ENCODE measurements at places on chromosomes 16 and 17.

DNA sequence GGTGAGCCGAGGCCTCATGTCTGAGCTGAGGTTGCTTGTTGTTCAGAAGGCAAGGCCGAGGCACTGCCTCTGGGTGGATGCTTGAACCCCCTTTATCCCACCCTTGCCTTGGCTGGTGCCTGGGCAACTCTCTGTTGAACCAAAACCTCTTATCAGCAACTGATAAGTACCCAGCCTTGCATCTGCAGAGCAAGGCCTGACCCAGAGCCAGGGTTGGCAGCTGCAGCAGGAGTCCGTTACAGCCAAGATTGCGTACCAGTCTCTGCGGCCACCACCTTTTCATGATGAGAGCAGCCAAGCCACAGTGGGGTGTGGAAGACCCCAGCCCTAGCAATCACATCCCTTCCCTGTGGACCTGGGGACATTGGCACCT, 118.3 kb downstream of the RAB11FIP4 start:
- DNase-seq, result no peak

DNA sequence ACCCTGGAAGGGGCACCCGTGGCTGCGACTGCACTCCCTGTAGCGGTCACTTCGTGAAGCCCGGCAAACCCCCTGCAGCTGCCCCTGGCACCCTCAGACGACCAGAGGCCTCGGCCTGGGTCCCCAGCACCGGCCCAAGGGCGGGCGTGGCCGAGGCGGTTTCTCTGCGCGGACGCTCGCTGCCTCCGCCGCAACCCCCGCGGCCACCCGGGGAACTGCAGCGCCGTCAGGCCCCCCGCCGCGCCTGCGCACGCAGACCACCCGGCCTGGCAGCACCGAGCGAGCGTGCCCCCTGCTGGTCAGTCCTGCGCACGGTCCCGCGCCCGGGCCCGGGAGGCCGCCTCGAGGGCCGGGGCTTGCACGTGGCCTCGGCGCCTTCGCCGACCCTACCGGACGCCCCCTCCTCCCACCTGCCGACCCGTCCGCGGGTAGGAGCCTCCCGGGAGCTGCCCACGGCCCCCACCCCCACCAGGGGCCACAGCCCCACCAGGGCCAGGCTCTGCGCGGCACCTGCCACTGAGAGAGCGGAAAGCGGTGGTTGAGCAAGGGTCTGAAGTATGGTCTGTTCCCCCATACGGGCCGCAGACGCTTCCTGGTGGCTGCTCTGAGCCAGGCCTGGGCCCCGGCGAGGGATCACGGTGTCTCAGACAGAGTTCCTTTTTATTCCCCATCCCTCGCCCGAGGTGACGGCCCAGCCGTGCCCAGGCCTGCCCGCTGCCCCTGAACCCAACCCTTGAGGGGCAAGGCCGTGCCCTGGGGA, 11.5 kb upstream of the HS3ST6 start:
- DNase-seq, result peak; percentile 92

- DNase-seq, result no peak
Observed at GRCh38 chr16:75017670-75018525, 19.1 kb downstream of the ZNRF1 start.

DNA sequence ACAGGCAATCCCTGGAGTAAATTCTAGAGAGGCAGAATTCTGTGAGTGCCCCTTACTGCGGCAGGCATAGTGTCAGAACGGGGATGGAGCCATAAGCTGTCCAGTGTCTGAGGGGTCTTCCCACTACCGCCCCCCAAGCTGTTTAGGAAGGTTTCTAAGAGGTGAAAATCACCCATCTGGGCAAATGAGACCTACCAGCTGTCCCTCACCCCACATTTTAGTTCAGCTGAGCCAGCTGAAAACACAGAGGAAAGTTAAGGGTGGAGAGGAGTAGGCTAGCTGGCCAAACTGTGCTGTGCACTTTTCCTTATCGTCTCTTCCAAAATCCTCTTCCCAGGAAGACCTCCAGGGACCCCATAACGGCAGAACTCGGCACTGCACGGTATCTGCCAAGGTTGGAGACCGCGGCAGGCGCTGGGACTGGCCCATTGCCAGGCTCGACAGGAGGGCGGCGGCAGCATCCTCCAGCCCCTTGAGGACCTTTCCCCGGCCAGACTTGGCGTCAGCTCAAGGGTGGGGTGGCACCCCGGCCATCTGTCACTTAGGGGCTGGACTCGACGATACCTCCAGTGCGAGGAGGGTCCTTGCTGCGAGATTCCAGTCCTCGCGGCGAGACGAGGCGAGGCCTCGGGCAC, 955 bp downstream of the ACLY start:
- DNase-seq, result peak; percentile 52

DNA sequence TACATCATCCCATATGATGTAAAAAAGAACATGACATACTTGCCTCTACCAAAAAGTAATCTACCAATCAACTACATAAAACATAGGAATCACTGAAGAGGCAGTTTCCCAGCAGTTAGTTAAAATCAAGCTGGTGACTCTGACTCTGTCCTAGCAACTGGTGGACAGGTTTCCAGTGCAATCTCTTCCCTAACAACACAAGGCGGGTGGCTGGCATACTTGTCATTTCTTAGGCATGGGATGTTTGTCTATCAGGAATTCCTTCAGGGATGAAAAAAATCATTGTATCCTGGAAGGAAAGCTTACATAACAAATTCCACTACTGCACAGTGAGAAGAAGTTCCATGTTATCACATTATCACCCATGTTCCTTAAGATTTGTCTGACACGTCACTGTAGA, 50.9 kb downstream of the HELZ start:
- no peak for DNase-seq

DNA sequence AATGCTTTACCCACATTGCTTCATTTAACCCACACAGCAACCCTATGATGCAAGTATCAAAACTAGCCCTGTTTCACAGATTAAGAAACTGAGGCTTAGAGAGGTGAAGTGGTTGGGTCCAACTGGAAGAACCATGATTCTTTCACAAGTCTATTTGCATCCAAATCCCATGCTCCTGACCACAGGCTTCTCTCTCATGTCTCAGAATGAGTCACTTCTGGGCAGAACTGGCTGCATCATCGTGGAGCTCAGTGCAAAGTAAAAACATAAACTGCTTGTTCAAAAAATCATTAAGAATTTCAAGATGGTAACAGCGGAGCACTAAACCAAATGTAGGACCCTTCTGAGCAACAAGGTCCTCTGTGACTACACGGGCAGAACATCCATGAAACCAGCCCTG, 20.2 kb upstream of the CES1 start:
- DNase-seq, result no peak

DNA sequence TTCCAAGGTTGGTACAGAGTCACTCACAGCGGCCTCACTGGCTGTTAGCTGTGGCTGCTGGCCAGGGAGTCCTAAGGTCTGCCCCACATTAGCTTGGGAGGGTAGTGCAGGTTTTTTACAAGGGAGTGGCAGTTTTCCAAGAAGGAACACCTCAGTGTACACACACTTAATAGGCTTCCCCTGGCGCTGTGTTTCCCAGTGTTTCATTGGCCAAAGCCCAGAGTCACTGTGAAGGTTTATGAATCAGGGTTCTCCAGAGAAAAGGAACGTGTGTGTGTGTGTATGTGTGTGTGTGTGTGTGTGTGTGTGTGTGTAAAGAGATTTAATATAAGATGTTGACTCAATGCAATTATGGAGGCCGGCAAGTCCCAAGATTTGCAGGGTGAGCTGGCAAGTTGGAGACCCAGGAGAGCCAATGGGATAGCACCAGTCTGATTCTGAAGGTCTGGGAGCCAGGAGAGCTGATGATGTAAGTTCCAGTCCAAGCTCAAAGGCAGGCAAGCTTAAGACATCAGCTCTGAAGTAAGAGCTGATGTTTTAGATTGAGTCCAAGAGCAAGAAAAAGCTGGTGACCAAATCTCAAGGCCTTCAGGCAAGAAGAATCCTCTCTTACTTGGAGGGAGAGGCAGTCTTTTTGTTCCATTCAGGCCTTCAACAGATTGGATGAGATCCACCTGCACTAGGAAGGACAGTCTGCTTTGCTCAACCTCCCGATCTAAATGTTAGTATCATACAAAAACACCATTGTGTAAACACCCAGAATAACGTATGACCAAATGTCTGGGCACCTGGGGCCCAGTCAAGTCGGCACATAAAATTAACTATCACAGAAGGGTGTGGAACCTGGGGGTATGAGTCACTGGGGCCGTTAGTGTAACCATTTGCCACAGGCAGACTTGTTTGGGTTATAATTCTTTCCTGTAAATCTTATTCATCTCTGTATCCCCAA, 206.8 kb downstream of the PRKCA start:
- no peak for DNase-seq

- DNase-seq, result peak; percentile 26
Observed at GRCh38 chr17:82893779-82894178, 54.0 kb upstream of the ZNF750 start.

- no peak for DNase-seq
Observed at GRCh38 chr17:35175638-35176415, 18.4 kb downstream of the SLC35G3 start.

DNA sequence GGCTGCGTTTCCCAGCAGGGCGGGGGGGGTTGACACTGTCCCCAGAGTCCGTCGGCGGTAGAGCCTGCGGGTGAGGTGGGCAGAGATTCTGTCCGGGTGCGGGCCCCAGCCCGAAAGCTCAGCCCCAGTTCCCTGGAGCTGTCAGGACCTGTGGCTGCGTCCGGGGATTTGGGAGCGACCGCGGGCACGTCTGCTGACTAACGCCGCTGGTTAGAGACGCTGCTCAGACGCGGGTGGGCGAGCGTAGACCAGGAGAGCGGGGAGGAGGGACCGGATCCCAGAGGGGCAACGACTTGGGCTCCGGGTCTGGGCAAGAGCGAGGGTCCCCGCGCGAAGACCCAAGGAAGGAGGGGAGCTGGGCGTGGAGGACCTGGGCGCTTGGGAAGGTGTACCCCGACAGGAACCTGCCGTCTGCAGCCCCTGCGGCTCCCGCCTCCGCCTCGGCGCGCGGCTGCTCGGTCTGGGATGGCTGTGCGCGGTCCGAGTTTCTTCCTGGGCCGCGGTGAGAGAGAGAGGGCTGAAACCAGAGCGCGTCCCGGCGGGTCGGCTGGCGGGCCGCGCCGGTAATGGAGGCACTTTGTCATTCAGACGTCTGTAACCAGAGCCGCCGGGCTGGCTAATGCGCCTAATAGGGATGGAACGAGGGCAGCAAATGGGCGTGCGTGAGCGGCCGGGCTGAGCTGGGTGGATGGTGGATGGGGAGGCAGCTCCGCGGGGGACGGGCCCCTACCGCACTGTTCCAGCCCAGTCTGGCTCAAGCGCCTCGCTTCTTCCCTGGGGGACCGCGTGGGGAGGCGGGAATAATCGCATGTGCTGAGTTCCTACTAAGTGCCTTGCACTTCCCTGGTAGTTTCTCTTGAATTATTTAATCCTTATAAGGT, 2.3 kb downstream of the NGFR start:
- DNase-seq, result no peak

DNA sequence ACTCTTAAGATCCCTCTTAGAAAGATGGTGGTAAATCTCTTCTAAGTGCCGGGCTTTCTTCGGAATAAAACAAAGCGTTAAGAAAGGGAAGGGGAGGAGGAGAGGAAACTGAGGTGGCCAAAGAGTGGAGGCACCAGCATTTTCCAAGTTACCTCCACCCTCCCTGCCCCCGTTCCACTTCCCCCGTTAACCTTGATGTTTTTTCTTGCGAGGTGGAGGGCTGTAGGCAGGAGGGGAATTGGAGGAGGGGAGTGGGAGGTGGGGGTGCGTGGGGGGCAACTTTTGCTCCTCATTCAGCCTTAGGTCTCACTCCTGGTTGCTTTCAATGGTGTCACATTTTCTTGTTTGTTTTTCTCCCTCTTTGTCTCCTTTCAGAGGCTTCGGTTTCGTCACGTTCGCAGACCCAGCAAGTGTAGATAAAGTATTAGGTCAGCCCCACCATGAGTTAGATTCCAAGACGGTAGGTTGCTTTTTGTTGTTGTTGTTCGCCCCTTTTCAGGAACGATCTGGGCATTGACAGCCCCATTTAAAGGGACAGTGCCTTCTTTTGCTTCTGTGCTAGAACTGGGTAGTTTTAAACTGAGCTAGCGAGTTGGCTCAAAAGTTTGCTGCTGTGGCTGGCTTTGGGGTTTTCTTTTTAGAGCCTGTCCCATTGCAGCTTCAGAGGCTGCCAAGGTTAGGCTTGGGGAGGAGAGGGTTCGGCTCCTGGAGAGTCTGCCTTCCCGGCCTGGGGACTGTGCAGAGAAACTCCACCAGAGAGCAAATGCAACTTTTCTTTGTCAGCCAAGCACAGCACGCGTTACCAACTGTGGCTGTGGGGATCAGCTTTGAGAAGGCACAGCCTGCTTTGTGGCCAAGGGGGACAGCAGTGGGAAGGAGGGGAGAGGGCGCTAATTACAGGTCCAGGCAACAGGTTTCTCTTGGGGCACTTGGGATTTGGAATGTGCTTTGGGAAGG, 1.9 kb downstream of the MSI2 start:
- DNase-seq, result peak; percentile 61

DNA sequence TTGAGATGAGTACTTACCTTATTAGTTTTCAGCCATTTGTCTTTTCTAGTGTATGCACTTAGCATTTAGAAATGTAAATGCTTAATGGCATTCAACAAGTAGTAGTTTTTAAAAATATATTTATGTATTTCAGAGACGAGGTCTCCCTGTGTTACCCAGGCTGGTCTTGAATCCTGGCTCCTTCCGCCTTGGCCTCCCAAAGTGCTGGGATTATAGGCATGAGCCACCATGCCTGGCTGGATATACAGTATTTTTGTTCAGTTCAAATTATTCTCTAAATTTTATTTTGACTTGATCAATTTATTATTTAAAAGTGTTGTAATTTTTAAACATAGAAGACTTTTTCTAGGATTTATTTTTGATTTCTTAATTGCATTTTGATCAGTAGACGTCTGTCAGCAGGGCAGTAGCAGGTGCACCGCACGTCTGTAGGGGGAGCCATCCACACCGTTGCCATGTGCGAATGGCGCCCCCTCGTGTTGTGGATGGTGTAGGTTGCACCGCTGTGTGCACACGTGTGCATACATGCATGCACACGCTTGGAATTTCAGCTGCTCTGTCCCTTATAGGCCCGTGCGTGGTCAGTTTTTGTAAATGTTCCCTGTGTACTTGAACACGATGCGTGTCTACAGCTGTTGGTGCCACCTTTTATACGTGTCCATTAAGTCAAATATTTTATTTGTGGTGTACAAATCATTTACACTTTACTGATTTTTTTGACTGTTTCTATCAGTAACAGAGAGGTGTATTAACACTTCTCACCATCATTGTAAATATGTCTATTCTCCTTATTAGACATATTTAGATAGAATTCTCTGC, 30.6 kb downstream of the RPTOR start:
- DNase-seq, result peak; percentile 94

GRCh38 chr16:4537376-4538343, 913 bp downstream of the CDIP1 start:
- DNase-seq, result peak; percentile 34

GRCh38 chr16:72875291-72876031, 172.5 kb downstream of the ZFHX3 start:
- DNase-seq, result no peak

DNA sequence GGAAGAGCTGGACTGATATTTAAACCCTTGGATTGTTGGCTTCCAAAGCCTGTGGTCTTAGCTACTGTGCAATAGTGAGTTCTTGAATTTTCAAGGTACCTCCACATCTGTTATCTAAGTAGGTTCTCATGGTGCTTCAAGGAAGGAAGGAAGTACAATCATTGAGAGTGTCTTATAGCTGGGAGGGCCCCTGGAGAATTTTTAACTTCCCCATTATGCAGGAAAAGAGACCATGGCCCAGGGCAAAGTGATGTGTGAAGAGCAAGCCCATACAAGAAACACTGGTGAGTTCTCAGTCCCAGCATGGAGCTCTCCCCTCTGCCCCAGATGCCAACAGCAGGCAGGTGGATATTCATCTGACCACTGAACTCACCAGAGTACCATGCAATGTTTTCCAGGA, 169.0 kb upstream of the IRX6 start:
- DNase-seq, result no peak
